ENCODE measurements at places on chromosomes 16 and 17.

GRCh38 chr17:81015136-81015535 is 19.8 kb upstream of the BAIAP2 start:
- DNase-seq, result no peak

GRCh38 chr16:81292936-81293335 is 21.8 kb upstream of the GAN start:
- no peak for DNase-seq

- no peak for DNase-seq
Observed at GRCh38 chr16:9425236-9425635, 333.8 kb downstream of the HAPSTR1 start.

- DNase-seq, result peak; percentile 59
Observed at GRCh38 chr16:57143149-57143921, 42.5 kb downstream of the PSME3IP1 start.

DNA sequence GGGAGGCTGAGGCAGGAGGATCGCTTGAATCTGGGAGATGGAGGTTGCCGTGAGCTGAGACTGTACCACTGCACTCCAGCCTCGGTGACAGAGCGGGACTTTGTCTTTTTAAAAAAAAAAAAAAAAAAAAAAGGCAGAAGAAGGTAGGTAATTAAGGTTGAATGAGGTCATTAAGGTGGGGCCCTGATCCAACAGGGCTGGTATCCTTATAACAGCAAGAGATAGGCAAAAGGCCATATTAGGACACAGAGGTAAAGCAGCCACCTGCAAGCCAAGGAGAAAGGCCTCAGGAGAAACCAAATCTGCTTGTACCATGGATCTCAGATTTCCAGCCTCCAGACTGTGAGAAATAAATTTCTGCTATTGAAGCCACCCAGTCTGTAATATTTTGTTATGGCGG is 60.3 kb downstream of the SPAG9 start:
- DNase-seq, result no peak

DNA sequence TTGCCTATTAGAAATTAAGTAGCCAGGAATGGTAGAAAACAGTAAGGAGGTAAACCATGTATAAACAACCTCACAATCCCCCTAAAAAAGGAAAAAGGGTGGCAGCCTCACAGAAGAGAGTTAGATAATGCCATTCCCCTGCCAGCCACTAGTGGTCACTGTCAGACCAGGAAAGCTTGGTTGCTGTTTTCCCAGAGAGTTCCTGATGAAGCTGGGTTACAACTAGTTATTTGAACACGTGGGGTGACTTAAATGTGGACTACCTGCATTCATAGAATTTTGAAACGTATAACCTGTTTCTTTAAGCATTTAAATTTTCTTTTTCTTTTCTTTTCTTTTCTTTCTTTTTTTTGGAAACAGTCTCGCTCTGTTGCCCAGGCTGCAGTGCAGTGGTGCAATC is 5.8 kb downstream of the GPRC5C start:
- DNase-seq, result no peak

GRCh38 chr17:69492410-69493071 is 78.0 kb downstream of the MAP2K6 start:
- no peak for DNase-seq

DNA sequence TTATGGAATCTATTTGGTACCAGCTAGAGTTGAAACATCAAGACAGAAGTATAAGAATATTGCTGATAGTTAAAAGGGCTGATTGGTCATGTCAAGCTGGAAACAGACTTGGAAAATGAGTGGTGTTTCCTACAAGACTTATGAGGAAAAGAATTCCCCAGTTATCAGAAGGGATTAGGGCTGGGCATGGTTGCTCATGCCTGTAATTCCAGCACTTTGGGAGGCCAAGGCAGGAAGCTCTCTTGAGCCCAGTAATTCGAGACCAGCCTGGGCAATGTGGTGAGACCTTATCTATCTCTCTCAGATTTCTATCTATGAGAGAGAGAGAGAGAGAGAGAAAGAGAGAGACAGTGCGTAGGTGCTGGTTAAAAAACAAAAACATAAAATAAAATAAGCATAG is 139.5 kb upstream of the PMFBP1 start:
- no peak for DNase-seq

DNA sequence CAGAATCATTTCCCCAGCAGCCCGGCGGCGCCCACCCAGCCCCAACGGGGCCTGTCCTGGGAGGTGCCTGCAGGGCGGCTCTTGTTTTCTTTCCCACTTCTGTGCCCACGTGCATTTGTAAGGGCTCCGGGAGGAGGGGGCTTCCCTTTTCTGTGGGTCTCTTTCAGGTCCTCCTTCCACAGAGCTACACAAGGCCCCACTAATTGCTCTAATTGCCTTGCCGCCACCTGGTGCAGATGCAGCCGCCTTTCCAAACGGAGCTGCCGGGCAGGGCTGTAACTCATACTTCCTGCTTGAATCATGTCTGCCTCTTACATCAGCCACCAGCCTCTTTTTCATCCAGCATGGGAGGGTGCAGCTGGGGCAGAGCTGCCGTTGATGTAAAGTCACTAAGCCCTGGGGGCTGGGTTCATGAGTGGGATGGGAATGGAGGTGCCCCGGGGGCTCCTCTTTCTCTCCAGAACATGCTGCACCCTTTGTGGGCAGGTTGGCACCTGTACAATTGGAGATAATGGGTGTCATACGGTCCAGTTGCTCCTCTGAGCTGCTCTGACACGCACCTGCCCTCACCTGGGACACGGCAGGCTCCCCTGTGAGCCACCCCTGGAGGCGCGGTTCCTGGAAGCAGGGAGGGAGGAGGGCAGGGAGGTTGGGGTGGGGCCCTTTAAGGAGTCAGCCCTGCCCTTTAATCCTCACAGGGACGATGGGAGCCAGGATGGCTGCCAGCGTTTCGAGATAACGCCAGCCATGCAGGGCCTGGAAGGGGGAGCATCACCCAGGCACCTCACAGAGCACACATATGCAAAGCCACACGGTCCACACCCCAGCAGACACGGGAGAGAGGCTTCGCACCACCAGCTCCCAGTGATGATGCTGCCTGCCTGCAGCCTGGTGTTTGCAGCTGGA is 41.1 kb upstream of the KLHDC4 start:
- DNase-seq, result peak; percentile 70

DNA sequence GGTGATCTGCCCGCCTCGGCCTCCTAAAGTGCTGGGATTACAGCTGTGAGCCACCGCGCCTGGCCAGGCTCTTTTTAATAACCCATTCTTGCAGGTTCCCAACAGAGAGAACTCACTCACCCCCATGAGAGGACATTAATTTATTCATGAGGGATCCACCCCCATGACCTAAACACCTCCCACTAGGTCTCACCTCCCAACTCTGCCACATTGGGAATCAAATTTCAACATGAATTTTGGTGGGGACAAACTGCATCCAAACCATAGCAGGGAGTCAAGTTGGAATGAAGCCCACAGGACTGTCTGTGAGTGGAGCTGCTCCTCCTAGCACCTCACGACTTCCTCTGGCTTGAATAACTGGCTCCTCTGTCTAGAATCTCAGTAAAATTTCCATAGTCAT is 85.5 kb downstream of the WWP2 start:
- peak; percentile 24 for DNase-seq

DNA sequence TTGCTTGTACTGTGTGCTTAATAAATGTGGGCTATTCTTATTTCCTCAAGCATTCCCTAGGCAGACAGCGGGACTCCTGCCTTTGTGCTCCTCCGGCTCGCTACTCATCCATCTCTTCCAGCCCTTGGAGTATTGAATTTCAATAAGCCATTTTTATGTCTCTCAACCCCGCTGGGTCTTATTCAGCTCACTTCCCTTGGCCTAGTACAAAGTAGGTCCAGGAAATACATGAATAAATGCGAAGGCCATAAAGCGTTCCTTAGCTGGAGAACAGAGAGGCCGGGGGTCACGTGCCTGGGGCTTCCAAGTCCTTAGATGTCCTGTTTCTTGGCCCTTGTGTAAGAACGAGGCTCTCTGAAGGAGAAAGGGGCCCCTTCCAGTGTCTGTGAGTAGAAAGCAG is 236.7 kb upstream of the ASIC2 start:
- DNase-seq, result no peak

DNA sequence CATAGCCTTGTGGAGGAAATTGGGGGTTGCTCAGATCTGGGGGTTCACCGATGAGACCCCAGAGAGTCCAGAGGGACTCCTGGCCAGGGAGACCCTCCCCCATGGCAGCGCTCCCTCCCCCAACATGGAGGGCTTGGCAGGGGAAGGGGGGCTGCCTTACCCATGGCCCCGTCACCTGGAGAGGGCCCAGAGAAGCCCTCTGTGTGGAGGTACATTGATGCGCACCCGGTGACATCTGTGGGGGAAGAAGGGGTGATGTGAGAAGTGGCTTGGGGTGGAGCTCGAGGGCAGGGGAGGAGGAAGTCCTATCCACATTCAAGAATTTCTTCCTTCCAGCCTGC is 16.2 kb downstream of the ETV4 start:
- DNase-seq, result no peak

DNA sequence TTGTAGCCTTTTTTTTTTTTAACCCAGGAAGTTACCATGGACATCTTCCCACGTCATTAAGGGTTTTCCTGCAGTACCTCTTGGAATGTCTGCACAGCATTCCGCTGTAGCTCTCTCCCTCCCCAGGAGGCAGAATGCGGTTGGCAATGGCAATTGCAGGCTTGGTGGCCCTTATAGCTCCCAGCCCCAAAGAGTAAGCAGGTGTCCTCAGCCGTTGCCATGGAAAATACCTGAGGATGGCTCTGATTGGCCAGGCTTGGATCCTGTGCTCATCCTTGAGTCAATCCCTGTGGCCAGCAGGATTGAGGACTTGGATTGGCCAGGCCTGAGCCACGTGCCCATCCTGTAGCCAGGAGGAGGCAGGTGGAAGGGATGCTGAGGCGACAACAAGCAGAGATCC is 15.5 kb upstream of the TIMP2 start:
- no peak for DNase-seq

DNA sequence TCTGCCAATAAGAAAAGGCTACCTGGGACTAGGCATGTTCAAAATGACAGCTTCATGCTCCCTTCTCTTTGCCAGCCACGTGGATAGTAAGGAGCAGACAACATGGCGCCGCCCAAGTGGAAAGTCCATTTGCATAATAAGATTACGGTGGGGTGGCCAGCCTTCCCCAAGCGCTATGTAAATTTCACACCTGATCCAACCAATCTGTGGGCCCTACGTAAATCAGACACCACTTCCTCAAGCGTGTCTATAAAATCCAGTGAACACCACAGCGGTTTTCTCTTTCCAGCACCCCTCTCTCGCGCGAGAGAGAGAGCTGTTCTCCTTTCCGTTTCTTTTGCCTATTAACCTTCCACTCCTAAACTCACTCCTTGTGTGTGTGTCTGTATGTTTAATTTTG is 140.3 kb upstream of the ERCC4 start:
- no peak for DNase-seq

DNA sequence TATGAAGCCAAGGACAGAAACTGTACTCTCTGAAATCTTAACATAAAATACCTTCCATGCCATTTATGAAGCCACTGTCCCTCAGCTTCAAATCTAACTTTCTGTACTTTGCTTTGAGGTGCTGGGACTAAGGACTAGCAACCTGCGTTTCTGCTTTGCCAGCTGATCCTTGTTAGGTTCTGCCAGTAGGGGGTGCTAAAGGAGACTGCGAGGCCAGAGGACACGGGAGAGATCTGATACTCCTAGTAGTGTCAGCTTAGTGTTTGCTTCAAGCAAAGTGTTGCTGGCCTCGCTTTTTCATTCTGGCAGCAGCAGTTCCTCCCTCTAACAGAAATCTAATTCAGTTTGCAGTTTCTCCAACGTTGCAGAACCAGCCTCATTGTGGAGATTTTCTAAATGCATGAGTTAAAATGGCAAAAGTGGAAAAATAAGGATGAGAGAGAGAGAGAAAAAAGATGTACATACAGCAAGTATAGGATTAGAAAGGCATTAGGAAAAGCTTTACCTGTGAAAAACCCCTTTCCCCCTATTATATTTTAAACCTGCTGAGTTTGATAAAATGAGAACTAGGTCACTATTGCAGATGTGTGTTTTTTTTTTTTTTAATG is 297.5 kb downstream of the CA10 start:
- DNase-seq, result peak; percentile 81

DNA sequence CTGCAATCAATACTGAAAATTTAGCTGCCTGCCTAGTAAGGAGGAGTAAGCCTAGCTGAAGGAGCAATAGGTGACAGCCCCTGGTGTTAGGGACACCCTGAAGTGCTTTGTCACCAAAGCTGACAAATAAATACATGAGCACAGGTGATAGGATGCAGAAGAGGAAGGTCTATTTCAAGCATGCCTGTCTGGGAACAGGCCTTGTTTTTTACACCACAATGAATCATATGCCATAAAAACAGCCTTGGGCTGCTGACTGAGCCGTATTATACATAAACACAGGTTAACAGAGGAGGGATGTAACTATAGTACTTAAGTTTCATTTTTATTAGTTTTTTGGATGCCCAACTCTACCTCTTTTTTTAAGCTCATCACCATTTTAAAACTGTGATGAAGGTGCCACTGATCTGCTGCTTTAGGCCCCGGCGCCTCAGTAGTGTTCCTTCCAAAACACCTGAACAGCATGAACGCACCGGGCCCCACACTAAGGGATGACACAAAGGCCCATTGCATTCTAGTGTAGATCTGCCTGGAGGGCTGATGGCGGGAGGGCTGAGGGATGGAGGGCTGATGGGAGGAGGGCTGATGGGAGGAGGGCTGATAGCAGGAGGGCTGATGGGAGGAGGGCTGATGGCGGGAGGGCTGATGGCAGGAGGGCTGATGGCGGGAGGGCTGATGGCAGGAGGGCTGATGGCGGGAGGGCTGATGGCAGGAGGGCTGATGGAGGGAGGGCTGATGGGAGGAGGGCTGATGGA is 150.3 kb downstream of the AATF start:
- no peak for DNase-seq

DNA sequence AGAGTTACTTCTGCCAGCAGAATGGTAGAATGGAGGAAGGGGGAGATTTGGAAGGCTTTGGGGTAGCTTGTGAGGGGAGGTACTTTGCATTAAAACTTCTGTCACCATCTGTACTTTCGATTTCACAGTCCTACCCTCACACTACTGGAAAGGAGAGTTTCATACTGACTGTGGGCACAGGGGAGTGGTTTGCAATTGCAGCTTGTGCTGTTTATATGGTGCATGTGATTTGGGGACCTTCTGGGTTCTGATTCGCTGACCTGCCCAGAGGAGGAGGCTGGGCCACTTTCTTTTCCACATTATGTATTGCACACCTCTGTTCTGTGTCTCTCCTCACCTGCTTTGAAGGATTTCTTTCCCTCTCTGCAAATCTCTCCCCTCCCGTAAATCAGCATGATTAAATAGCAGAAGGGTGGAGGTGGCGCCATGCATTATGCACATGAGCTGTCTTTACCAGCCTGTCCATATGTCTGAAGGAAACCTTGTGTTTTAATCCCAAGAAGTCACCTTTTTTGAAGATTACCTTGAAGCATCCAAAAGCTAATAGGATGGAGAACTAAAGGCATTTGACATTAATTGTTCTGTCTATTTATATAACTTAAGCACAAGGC is 90.9 kb downstream of the RBFOX1 start:
- DNase-seq, result no peak

GRCh38 chr16:1164382-1164781 is 11.5 kb downstream of the CACNA1H start:
- no peak for DNase-seq

DNA sequence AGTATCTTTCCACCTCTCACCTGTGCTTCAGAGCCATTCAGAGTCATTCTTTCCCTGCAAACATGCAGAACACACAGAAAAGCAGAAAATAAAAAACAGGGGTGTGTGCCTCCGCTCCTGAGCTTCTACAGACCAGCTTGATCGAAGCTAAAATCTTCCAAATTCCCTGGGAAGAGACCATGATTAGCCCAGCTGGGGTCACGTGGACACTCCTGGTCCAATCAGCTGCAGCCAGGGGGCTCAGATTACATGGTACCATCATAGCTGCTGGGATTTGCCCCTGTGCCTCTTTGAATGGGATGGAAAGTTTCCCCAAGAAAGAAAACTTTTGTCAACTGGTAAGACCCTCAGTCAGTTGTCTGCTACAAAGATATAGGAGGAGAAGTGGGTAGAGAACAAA is 159.9 kb downstream of the TMEM114 start:
- no peak for DNase-seq
